ENCODE measurements at places on chromosomes 6 and 20.

- no peak for DNase-seq
These were observed 170.5 kb upstream of the RGS17 start for GRCh38 chr6:153301602-153302001.

- no peak for DNase-seq
These were observed 48.3 kb downstream of the ADGRF1 start for GRCh38 chr6:46993846-46994245.

- no peak for DNase-seq
These were observed 17.4 kb downstream of the ADGRF4 start for GRCh38 chr6:47715782-47716181.

DNA sequence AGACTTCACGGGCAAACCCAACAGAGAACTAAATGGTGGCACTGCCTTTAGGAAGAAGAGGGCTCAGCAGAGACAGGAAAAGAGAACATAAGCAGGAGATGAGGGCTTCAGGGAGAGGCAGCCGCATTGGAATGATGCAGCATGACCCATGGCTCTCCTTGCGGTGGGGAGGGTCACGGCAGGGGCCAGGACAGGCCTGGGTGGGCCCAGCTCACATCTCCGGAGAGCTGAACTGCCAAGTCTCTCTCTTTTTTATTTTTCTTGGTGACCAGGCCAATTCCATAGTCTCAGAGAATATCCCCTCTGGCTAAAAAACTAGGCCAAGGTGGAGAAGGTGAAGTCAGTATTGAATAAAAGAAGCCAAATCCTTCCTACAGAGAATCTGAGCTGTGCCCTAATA lies 77.5 kb upstream of the TRAF3IP2 start:
- no peak for DNase-seq

- DNase-seq: no peak
These were observed 66.0 kb downstream of the CDS2 start for GRCh38 chr20:5192570-5193431.

- DNase-seq: no peak
These were observed 431.8 kb upstream of the SOX4 start for GRCh38 chr6:21161707-21162106.

DNA sequence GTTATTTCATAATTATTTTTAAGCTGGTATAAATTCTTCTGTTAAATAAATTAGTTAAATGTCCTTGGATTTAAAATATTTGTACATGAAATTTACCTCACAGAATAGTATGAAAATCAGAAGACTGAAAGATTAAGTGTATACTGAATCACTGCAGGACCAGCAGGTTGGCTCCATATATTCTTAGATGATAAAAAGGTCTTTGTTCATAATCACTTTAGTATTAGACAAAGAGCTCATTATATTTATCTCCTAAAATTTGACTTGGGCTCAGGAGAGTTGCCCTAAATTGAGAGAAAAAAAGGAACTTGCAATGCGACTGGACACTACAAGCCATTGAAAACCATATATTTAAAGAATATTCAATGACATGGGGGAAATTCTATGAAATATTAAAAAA lies 766.4 kb upstream of the CITED2 start:
- no peak for DNase-seq

DNA sequence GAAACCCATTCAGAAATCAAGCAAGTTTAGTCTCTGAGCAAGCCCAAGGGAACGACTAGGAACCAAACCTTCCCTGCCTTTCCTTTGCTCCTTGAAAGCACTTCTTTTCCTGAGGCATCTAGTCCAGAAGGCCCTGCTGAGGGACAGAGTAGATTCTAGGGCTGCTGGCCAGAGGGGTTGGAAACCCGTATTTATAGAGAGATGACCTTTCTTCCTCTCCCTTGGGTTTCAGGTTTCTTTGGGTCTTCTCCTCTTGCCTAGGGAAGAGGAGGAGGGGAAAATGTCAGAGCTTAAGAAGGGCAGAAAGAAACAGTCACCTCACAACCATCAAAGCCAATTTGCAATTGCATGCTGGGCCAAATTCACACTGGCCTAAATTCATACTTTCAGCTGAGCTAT lies 5.8 kb downstream of the APOBEC2 start:
- no peak for DNase-seq

DNA sequence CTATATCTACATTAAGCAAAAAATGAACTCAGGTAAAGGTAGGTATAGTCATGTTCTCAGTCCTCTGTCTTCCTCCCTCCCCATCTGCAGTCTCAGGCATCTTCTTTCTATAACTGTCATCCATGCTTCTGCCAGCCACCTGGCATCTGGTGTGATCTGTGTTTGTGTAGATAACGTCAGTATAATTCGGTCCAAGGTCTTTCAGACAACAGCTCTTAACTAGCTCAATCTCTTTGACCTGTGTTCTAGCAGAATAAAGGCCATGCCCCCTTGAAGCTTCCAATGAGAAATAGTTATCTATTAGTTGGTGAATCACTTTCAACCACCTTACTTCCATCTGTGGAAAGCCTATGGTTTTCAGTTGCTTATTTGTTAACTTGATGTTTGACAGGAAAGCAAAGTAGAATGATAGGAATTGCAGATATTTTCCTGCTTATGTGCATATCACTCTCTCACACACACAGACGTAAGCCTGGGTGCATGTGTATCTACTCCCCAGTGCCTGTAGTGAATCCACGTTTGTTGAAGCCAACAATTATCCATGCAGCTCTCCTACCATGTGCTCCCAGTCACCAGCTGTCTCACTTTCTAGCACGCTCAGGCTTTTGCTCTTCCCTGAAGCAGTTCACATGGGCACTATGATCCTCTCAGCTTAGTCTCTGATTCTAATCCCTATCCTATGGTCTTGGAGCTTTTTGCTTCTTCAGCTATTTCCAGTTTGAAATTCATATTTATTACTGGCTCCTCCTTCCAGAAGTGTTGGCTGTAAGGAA lies 433.7 kb upstream of the MANEA start:
- DNase-seq: no peak

DNA sequence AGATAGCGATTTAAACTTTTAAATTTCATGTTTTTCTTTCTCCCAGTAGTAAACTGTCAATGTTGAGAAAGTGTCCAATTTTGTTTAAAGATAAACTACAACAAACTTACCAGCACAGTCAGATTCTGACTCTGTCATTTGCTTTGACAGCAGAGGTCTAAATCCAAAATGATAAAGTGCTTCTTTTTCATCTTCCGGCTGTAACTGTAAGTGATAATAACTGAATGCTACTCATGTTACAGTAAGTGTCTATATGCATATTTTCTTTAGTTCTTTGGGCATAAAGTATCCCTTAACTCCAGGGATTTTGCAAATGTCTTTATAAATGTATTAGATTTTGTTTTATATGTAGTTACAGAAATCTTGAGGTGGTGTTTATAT lies 610.4 kb downstream of the RFPL4B start:
- no peak for DNase-seq

- DNase-seq: no peak
These were observed 170.1 kb upstream of the LAMP5 start for GRCh38 chr20:9344083-9344920.

DNA sequence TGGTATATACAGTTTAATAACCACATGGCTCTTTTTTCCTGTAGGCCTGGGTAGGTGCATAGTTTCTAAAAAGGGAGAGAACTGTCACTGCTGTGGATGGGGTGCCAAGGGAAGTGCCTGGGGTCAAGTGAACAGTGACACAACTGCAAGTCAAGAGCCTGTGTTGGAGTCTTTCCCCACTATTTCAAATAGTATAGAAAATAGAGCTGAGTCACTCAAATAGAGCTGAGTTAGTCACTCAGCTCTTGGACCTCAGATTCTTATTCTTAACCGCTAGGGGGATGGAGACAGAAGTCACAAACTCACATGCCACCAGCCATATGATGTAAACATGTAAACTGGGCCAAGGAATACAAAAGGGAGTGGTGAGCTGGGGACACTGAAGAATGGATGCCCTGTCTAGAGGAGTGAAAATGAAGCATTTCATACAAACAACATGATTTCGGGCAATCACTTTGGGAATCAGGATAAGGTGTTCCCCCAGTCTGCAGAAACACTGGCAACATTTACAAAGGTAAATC lies 2.1 kb downstream of the NQO2 start:
- DNase-seq: peak; percentile 91

GRCh38 chr20:50113420-50114224 lies 672 bp upstream of the UBE2V1 start:
- DNase-seq: no peak

DNA sequence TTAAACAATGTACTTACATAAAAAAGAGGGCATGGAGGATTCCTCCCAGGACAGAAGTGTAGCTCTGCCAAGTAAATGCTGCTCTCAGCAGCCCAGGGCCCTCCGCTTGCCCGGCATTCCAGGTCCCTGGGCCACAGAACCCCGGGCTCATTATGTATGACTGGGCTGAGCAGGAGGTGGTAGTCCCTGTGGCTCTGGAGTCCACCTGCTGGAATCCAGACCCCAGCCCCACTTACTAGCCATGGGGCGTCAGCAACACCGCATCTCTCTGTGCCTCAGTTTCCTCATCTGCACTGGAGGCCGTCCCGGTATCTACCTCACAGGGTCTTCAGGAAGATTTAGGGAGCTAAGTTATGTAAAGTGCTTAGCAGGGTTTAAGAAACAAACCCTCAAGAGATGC lies 55.4 kb downstream of the PSMG4 start:
- no peak for DNase-seq

DNA sequence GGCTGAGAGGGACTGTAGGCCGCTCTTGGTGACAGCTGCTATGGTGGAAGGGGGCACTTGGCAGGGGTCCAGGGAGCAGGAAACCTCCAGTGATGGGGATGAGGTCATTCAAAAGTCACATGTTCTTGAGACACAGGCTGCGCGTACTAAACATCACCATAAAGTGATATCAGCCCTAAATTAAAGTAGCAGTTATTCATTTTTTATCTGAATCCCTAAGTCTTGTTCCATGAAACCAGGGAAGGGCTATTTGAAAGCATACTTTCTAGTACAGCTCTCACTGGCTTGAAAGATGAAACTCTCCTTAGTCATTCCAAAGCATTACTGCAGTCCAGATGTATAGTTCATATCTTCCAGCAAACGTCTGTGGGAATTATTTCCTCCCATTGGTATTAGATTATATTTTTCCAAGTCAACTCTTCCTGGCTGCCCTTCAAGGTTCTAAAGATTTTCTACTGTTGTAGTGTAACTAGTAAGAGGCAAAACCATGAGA lies 373.1 kb downstream of the CD109 start:
- no peak for DNase-seq

GRCh38 chr6:44431118-44431725 lies 43.7 kb downstream of the CDC5L start:
- DNase-seq: peak; percentile 69

- DNase-seq: no peak
These were observed 333.5 kb upstream of the MAN1A1 start for GRCh38 chr6:119683031-119683430.

- no peak for DNase-seq
These were observed 320.7 kb downstream of the CDC5L start for GRCh38 chr6:44708208-44708607.

DNA sequence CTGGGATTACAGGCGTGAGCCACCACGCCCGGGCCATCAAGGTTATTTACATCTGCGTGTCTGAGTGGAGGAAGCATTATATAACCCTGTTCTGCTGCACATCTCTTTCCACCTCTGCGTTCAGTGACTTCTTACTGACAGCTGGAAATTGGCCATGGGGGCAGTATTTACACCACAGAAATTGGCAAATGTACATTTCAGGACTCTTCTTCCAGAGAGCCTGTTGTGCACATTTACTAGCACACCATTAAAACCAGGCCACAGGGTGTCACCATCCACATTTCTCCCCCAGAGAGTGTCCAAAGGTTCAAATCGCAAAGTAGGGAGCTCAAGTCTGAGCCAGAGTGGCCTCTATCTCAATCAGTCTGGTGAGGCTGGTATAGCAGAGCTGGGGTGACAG lies 62.9 kb upstream of the SNX9 start:
- no peak for DNase-seq

GRCh38 chr6:33944686-33945411 lies 141.0 kb upstream of the MLN start:
- no peak for DNase-seq

DNA sequence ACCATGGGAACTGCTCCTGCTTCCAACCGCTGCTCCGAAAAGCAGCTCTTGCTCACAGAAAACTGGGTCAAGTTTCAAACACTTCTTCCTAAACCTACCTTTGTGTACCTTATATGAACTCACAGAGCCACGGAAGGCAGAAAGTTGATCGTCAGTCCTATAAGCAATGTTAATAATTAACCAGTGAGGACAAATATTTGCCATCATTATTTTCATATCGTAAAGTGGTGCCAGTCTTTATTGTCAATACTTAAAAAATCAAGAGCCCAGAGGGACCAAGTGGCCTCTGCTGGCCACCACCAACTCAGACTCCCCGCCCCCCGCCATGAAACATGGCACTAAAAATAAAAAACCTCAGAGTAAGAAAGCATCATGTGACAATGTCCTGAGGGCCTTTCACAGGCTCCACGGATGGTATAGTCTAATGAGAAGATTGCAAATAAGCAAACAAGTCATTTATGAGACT lies 9.1 kb upstream of the PBOV1 start:
- no peak for DNase-seq

GRCh38 chr20:29741594-29741893 lies 1515.9 kb upstream of the DEFB115 start:
- DNase-seq: no peak
